ENCODE measurements at places on chromosomes 11 and 22.

DNA sequence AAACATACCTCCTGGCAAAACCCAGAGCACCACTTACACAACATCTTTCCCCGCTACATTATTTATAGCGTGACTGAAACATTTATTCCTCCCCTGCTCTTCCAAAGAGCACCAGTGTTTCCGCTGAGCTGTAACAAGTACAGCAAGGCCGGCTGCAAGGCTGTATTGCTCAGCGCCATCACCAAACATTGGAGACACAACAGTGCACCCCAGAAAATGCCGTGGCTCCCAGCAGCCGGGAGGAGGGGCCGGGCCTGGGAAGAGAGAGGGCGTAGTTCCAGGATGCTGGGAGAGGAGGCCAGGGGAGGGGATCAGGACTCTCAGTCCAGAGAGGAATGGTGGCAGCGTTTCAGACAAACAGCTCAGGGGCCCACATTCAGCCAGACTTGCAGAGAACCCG is 133.2 kb downstream of the DSCAML1 start:
- no peak for DNase-seq

DNA sequence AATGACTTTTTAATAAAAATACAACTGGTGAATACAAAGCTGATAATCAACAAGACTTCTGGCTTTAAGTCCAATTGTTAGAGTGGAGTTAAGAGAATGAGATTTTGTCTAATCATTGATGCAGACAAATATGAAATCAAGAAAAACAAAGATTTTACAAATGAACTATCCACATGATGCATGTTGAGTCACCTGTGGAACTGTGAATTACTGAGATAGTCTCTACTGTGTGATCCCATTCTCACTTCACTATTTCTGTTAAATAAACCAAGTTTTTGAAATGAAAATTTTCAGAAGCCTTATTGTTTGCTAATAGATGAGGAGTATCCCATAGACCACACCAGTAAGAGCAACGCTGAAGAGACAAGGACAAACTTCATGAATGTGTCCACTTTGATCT is 8.4 kb upstream of the CTSC start:
- no peak for DNase-seq

DNA sequence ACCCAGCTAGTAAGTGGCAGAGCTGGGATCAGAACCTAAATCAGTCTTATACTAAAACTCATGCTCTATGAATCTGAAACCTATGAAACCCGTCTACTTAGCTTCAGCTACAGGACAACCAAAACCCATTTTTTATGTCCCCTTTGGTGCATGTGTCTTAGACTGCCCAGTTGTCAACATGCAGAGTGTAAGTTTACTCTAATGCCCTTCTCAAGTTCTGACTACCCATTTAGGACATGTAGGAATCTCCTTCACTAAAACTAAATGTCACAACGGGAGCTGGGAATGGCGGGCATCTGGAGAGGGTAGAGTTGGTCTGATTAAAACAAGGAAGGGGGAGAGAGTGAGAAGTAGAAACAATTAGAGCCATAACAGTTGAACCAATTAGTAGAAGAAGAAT is 167.9 kb upstream of the UBASH3B start:
- no peak for DNase-seq

DNA sequence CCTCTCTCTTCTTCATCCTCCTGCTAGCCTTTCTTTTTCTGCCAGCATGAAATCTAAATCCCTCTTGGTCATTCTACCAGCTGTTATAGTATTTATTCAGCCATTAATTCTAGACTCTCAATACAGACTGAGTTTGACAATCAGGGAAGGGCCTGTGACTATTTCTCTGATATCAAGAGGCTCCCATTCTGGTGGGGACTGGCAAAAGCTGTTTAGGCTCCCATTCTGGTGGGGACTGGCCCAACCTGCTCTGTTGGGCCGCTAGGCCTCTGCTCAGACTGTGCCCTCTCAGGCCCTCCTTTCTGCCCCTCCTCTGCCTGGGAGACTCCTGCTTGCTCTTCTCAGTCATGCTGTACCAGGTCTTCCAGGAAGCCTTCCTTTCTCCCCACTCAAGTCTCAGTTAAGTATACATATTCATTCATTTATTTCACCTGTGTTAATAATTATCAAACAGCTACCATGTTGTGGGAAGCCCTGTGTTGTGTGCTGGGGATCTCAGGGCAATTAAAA is 323.7 kb upstream of the NARS2 start:
- no peak for DNase-seq

DNA sequence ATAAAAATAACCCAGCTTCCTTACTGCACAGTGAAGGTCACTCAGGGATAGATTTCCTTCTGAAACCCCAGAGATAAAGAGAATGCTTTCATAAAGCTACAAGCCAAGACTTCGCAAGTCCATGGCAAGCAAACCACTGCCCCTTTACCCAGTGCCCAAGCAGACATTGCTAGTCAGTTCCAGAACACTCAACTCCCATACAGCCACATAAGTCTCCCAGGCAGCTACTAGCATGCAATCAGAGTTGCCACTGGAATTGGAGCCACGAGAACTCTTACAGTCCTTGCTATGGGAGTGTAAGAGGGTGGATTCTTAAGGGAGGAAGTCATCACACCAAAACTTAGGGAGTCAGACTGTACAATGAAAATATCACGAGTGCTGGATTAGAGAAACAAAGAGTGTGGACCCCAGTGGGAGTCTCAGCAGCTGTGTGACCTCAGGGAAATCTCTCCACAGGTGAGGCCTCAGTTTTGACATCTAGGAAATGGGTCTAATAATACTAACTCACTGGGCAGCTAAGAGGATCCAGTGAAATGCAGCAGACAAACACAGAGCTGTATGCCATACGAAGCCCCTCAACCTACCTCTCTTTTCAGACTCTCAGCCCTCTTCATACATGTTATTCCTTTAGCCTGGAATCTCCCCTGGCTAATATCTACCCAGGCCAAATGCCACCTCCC is 526.6 kb downstream of the MN1 start:
- DNase-seq: no peak

DNA sequence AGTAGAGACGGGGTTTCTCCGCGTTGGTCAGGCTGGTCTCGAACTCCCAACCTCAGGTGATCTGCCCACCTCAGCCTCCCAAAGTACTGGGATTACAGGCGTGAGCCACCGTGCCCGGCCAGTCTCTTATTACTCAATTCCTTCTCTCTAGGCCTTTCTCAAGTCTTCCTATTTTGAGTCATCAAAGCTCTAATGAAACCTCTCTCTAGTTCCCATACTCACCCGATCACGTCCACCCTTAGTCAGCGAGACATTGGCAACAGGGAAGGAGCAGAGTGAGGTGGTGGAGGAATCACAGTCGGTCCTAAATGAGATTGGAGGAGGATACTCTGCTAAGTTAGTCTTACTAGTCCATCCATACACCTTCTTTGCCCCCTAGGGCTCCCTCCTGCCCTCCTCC is 5.0 kb downstream of the BSCL2 start:
- DNase-seq: no peak

GRCh38 chr22:44729391-44730021 is 22.9 kb upstream of the ARHGAP8 start:
- DNase-seq: no peak

DNA sequence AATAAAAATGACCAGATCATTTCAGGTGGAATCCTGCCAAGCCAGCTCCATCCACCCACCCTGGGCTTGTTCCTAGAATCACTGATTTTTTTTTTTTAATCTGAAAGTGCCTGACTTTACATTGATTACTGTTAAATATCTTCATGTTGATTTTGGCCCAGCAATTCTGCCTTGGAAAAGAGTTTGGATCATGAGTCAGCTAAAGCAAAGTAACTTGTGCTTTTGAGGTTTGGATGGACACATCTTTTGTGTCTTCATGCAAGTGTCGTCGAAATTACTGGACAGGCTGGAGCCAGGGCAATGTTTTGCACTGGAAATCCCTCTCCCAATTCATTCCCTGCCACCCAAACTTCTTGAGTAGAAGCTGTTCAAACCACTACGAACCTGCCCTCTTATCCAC is 164.0 kb upstream of the SYT13 start:
- no peak for DNase-seq

DNA sequence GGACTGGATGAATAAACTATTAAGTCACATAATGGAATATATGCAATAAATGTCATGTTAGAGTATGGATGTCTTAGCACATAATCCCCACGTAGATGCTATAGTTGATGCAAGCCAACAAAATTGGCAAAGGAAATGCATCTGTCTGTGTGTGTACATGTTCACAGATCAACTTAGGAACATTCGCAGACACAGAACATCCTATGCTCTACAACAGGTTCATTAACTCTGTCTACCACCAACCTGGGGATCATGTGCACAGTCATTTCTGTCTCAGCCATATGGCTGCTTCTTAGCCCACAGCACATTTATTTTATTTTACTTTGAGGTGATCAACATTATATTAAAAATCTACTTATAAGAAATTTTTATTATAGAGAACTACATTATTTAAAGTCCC is 4.9 kb downstream of the MSANTD4 start:
- no peak for DNase-seq

GRCh38 chr11:35040221-35040942 is 98.6 kb upstream of the CD44 start:
- peak; percentile 59 for DNase-seq
